ENCODE measurements at places on chromosomes 3 and 15.

DNA sequence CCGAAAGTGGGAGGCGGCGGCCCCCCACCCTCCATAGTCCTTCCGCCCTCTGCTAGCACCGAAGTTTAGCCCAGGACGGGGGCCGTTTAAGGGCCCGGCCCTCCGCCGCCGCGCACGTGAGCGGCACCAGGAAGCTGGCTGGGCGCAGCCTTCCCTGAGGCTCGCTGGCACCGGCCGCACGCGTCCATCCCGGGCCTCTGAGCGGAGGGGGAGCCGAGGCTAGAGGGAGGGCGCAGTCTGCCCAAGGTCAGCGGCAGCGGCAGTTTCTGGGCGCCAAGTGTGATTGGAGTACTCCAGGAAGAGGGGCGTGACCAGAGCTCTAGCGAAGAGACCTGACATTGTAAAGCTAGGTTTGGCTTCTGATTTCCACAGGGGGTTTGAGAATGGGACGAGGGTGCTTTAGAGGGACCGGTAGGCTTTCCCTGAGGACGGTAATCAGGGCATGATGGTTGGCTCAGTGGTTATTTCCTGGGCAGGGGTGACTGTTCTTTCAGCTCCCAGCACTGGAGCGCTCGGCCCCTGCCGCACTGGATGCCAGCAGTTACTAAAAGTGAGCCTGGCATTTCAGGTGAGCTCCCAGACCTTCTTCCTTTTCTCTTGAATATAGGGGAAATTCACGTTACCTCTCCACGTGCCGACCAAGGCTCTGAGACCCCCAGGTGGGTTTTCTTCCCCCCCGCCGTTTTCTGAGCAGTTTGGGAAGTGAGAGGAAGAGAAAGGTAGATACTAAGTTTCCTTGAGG is 853 bp downstream of the TEX264 start:
- no peak for DNase-seq

DNA sequence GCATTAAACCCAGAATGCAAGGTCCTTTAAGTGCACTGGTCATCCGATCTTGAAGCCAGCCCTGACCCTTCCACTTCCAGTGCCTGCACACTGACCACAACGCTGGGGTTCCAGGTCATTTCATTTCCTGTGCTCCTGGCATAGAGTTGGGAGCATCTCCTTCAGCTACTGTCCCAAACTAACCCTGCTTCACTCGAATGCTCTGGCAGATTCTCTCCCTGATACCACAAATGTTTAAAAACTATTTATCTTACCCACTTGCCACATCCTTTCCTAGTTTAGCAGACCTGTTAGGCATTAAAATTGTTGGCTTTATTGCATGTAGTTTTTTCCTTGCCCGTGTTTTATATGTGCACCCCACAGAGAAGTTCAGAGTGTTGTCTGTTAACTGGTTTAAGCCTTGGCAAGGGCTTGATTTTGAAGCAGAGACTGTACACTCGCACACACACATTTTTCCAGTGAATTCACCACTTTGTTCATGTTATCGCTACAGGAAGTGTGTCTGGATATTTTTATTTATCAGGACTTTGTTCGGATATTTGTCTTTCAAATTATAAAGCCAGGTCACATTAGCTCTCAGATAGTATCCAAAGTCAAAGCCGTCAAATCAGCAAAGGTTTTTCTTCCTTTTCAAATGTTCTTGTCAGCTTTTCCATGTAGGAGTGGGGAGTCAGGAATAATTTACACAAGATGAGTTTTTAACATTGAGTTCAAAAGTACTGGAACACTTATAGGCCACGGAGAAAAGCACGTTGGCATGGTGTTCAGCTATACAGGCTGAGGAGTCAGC is 77.3 kb downstream of the ABI3BP start:
- no peak for DNase-seq

GRCh38 chr3:141000027-141000663 is 51.0 kb upstream of the SPSB4 start:
- DNase-seq, result no peak

DNA sequence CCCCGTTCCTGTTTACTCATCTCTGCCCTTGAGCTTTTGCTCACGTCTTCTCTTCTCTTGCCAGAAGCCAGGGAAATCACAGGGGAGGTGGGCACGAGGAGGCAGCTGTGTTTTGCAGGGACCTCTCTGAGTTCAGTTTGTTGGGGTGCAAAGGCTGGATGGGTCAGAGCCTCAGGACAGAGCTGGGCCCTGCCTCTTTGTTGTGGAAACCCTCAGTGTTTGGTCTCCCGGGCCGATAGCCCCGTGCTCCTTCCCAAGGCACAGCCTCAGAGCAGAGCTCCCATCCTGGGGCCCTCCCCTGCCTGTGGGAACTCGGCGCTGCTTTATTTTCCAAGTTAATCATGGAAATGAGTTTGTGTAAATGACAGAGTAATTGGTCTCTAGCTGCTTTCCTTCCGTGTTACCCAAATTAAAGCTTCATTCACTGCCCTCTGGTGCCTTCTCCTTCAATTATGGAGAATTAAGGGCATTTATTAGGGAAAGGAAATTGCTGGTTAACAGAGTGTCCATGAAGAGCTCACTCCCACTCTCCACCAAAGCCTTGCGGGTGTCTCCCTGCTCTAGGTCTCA is 40.9 kb downstream of the BDH1 start:
- no peak for DNase-seq

DNA sequence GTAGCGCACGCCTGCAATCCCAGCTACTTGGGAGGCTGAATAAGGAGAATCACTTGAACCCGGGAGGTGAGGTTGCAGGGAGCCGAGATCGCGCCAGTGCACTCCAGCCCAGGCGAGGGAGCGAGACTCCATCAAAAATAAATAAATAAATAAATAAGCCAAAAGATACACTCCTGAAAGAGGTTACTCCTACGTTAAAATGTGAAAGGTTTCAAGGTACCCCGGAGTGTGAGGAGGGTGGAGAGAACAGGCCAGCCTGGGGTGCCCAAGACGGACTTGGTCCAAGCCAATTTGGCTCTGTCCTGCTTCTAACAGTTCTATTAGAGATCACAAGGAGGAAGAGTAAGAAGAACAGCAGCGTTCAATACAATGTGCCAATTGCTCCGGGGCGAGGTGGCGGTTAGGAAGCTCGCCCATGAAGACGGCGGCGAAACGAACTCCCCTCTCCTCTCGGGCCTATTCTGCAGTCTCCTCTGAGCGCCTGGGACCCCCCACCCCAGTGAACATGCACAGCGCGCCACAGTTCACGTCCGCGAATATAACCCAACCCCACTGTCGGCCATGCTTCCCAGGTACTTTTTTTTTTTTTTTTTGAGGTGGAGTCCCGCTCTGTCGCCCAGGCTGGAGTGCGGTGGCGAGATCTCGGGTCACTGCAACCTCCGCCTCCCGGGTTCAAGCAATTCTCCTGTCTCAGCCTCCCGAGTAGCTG is 942 bp downstream of the ELP6 start:
- DNase-seq, result no peak

DNA sequence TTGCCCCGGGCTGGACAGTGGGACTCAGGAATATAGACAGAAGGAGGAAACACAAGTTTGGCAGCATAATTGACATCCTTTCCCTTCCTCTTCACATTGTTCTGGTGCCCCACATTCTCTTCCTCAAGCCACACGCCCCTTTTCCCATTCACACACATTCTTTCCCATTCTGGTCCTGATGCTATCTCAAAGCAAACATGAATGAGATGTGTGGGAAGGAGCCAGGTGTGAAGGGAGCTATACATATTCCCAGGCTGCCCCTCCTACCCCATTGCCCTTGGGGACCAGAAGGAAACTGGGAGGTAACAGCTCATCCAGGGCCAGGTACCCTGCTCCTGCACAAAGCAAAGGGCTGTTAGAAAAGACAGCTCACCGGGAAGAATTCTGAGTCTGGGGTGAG is 23.4 kb upstream of the CLK3 start:
- DNase-seq, result no peak

DNA sequence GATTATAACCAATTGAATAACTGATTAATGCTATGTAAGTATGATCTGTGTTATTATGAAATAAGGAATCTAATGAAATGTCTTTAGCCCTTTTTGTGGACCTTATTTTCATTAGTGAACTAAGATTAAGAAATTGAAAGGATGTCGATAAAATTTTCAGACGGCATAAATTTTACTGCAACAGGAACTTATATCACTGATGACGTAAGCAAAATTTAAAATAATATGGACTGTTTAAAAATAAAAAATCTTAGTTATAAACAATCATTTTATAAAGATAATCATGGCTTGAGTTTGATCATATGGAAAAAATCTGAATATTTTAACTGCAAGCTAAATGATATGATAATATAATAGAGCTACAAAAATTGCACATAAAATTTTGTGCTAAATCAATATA is 112.7 kb downstream of the SPATA16 start:
- DNase-seq, result no peak

DNA sequence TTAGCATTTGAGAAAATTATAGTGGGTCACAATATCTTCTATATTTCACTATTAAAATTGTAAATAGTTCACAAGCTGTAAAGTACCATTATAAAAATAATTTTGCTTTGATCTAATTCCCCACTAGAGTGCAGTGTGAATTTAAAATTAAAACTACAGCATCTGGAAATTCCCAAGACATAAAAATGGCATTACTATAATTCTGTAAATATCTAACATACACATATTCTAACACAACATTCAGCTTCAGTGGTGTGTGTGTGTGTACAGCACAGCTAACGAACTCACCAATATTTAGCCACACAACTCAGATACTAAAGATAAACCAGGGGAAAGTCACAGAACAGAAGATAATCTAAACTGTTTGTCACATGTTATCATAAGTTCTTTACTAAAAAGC is 424.9 kb upstream of the ZNF385D start:
- no peak for DNase-seq

DNA sequence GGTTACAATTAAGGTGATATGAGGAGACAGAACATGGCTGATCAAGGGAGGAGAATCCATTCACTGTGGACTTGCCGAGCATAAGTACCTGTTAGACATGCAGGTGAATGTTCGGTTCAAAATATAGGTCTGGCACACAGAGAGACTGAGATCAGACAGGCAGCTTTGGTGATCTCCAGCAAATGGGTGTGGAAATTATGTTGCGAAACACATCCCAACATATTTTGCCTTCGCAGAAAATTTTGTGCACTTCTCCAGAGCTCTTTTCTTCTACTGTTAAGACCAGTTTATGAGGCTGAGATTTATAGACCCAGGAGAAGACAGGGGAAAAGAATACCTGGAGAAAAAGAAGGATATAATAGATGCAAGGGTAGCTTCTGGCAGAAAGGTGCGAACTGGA is 183.2 kb downstream of the NEK10 start:
- no peak for DNase-seq

GRCh38 chr3:103218793-103219192 is 784.0 kb downstream of the ZPLD1 start:
- no peak for DNase-seq

- no peak for DNase-seq
Observed at GRCh38 chr3:127110982-127111693, 81.8 kb upstream of the PRR23E start.

DNA sequence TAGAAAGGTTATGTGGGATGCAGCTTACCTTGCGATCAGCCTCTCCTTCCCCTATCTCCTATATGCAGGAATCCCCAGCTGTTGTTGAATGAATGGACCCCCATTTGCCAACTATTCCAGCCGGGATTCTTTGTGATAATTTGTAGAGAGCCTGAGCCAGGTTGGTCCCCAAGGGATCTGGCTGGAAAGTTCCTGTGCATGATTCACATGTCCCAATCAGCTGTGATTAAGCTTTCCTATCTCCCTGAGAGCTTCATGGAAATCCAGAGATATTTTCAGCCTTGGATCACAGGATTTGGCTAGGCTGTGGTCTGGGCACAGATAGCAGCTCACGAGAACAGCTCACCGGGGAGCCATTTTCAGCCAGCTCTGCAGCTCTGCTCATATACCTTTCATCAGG is 76.7 kb downstream of the ARNT2 start:
- no peak for DNase-seq

DNA sequence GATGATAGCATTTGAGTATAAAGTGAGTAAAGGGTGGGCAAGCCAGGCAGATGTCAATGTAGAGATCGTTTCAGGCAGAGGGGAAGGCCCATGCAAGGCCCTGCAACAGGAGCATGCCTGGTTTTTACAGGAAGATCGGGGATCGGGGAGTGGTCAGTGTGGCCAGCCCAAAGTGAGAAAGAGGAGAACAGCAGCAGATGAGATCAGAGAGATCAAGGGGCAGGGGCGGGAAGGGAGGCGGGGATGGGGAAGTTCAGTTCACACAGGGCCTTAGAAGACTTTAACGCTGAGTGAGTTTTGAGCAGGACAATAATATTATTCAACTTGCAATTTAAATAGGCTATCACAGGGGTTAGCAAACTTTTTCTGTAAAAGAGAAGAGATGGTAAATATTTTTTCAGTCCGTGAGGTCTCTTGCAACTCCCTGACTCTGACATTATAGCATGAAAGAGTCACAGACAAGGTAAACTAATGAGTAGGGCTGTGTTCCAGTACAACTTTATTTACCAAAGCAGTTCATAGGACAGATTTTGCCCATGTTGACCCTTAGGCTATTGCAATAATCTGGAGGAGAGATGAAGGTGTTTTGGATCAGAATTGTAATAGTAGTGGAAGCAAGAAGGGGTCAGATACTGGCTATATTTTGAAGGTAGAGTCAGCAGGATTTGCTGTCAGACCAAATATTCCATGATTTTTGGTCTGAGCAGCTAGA is 12.4 kb upstream of the CD47 start:
- no peak for DNase-seq

DNA sequence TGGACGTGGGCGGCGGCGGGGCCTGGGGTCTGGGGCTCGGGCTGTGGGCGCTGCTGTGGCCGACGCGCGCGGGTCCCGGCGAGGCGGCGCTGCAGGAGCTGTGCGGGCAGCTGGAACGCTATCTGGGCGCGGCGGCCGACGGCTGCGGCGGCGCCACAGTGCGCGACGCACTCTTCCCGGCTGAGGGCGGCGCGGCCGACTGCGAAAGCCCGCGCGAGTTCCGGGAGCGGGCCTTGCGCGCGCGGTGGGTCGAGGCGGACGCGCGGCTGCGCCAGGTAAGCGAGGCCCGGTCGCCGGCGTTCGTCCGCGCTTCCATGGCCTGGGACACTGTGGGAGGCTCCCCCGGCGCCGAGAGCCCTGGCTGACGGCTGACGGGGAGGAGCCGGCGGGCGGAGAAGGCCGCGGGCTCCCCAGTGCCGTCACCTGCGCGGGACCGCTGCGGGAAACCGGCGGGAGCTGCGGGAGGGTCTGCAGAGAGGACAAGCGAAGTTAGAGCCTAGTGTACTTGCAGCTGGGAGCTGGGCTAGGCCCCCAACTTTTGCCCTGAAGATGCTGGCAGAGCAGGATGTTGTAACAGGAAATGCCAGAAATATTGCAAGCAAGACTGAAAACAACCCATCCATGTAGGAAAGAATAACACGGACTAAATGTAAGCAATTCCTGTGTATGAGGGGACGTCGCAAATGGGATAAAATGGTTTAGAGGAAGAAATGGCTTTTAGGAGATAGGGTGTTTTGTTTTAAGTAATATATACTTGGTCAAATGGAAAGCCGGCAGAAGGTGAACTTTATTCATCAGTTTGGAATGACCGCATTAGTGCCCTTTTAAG is 847 bp downstream of the WHAMM start:
- DNase-seq, result no peak
